Activated naive CD4-positive, alpha-beta T cell treated with anti-CD3 and anti-CD28 coated beads, Interleukin-2, amount 50 U/mL, for 16 hours (primary cell): ENCODE measurements at places on chromosomes 5 and 9.

DNA sequence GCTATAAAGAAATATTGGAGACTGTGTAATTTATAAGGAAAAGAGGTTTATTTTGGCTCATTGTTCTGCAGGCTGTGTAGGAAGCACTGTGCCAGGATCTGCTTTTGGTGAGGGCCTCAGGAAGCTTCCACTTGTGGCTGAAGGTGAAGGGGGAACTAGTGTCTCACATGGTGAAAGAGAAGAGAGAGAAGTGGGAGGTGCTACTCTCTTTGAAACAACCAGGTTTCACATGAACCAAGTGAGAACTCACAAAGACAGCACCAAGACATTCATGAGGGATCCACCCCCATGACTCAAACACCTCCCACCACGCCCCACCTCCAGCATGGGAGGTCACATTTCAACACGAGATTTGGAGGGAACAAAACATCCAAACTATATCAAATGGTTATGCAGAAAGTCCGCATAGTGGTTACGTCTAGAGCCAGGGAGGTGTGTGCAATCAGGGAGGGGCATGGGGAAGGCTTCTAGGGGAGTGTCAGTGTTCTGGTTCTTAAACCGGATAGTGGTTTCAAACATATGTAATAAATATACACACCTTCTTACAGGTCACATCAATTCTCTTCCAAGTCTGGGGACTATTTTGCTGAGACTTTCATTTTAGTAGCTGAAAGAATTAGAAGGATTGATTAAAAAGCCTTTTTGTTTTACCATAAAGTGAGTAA, 113.0 kb downstream of the TRIO start:
- DNase-seq, result no peak

GRCh38 chr5:31194468-31194813, 955 bp downstream of the CDH6 start:
- DNase-seq, result no peak

DNA sequence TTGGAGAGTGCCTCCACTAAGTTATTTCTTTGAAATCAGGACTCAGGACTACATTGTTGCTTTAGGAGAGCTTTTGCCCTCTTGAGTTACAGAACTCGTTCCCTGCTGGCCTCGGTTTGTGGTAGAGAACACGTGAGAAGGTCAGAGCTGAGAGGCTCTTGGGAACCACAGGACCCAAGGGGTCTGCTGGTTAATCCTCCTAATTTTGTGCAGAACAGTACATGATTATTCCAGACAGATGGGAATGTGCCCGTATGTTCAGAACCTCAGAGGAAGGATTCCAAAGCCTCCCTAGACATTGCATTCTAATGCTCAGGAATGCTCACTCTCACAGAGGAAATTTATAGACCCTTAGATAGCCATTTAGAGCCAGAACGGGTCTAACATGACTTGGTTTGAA, 25.2 kb upstream of the BASP1 start:
- no peak for DNase-seq

- no peak for DNase-seq
Measured at GRCh38 chr5:135010502-135011354, 23.3 kb downstream of the PITX1 start.

- DNase-seq, result no peak
Measured at GRCh38 chr5:115873392-115873791, 31.7 kb downstream of the AP3S1 start.

GRCh38 chr9:34802916-34803315, 93.0 kb upstream of the CCL21 start:
- no peak for DNase-seq

GRCh38 chr9:101527066-101527465, 6.6 kb upstream of the RNF20 start:
- DNase-seq, result no peak

DNA sequence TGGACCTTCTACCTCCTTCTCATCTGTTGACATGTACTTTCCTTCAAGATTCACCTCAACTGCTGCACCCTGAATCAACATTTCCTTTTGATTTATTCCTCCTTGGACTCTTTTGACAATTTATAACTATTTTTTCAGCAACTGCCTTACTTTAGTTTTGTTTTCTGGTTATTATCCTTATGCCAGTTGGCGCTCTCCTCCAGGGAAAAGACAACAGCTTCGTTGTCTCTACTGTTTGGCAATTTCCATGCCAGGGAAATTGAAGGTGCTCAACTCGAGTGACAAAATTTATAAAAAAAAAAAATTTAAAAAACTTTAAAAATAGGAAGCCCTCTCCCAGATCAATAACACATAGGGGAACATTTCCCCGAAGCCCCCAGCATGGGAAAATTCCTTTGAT, 549.2 kb upstream of the DMAC1 start:
- no peak for DNase-seq

DNA sequence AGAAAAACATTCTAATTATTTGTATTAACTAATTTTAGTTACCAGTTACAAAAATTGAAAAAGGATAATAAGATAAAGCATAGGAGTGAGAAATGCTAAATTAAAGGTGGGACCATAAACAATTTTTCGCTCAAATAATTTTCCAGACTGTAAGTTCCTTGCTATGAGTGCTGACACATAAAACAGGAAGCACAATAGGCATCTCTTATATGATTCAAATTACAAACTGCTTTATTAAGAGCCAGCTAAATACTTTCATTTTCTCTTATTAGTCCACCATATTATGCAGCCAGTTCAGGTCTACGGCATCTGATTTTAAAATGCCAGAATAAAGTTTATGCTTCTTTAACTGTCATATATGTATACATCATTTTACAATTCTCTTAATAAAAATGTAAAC, 4.4 kb downstream of the RC3H2 start:
- DNase-seq, result no peak

- peak; percentile 82 for DNase-seq
Measured at GRCh38 chr9:126985870-126986498, 71.4 kb downstream of the RALGPS1 start.

- DNase-seq, result no peak
Measured at GRCh38 chr5:42579320-42579719, 156.1 kb downstream of the GHR start.

- DNase-seq, result no peak
Measured at GRCh38 chr5:137075163-137075970, 423.8 kb downstream of the SPOCK1 start.

DNA sequence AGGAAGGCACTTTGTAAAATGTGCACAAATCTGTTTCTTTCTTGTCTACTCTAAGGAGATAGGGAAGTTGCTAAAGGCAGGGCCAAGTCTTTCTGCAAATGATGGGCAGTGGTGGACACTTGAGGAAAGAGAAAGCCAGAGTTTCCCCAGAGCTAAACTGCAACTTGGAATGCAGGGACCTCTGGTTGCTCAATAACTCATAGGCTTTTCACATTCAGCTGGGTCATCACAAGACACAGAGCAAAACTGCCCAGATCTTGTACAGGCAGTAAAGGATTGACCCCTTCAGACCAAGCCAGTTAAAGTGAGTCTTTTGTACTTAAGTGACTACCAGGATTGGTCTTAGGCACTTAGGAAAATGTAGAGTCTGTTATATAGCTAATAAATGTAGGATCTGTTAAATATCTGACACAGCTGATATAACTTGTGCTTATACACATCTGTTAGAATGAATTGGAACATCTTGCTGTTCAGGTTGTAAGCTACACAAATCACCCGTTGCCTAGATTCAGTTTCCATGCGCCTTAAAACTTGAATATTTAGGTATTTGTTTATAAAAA, 13.5 kb upstream of the AGXT2 start:
- DNase-seq, result no peak

GRCh38 chr5:150595466-150596031, 44.9 kb upstream of the SYNPO start:
- DNase-seq, result no peak

GRCh38 chr9:109588415-109588814, 90.3 kb upstream of the PTPN3 start:
- DNase-seq, result no peak

DNA sequence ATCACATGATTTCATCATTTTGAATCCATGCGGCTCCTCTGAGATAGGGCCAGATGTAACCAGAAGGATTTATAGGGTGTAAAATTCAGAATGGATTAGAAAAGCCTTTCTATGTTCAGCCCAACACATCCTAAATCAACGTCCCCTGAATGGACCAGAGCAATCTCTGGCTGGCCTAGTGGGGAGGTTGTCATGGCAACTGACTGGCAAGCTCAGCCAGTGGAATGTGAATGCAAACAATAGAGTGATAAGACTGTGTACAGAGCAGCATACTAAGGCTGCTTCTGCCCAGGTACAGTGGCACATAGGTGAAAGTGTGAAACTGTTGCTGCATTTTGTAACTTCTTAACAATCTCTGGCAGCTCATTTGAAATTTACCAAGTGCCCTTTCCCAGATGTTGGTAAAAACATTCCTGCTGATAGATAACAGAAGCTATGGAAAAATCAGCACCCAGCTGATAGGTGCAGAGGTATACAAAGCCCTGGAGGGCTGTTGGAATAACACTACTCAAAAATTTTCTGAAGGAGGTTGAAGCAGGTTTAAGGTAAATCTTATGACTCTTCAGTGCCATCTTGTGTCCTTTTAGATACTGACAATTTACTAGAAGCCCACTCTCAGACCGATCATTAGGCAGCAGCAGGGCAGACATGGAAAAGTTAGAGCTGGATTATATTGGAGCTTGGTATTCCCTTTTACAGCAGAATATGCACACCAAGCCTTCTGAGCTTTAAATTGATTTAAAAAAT, 267.2 kb downstream of the RAB3C start:
- no peak for DNase-seq

- no peak for DNase-seq
Measured at GRCh38 chr5:77449981-77450380, 42.1 kb downstream of the WDR41 start.

GRCh38 chr5:167229751-167230150, 1061.7 kb upstream of the WWC1 start:
- DNase-seq, result no peak

DNA sequence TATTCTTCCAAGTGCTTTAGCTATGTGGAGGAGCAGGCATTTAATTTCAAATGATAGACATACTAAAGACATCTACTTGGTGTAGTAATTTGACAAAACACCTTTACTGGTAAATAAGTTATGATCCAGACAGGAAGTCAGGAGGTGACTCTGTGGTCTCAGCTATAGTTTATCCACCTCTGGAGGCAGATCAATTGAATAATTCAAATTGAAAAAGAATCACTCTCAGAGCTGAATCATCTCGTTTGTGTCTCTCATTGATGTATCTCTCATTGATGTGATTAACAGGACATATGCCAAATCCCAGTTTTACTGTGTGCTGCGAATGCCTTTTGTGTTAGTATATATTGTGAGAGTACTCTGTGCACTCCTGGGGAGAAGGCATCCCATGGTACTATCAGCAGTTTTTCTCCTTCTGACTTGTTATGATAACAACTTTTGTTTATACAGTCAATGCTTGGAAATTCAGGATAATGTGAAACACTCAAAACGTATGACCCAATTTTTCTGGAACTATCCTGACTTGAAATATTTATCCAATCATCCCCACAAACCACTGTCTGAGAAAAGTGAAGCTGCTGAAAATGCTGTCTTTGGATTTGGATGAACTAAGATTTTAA, 48.5 kb upstream of the DAB2 start:
- no peak for DNase-seq

DNA sequence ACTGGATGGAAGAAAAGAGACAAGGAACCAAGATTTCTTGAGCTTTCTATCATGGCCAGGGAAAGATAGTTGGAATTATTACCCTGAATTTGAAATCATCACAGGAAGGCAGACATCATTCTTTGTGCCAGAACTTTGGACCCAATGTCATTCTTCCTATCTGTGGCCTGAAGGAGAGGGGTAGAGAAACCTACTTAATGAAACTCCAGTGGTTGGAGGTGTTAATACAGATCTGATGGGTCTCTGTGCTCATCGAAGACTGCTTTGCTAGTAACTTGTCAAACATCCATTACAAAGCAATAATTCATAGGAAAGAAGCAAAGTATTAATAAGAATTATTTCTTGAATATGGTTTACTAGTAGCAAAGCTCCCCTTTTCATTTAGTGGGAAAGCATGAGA, 26.9 kb downstream of the PRLR start:
- no peak for DNase-seq

DNA sequence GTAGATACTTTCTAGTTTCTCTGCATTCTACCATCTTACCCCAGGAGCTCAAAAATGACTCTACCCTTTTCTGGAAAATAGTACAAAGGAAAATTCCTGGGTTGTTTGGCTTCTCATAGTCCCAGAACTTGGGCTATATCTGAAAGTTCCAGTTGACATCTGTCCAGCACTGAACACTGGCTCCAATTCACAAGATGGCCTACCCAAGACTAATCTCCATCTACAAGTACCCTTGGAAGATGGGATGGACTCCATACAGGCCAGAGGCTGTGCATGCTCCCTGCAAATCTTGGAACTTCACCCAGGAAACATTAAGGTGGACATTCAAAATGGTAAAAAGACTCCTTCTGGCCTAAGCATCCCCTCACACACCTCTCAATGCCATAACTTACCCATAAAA, 427.1 kb downstream of the DTWD2 start:
- no peak for DNase-seq

DNA sequence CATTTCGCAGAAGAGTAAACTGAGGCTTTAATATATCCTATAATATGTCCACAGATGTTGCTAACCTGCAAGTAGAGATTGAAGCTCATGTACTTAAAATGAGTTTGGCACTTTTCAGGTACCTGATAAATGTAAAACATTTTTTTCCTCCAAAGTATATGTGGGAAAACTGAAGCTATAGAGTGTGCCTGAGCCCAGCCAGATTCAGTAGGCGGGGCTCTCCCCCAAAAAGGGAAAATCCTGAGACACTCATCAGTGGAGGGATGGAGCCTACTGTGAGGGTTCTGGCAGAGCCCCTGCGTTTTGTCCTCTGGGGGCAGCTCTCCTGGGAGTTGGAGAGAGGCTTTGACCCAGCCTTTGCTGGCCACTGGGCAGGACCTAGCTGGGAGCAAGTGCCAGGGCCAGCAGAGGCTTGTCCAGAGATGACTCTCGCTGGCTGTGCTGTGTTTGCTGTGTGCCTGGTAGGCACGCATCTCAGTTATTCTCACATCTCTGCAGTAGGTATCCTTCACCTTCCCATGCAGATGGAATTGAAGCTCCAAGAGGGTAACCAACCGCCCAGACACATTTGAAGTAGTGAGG, 81.1 kb upstream of the SPRY4 start:
- DNase-seq, result no peak

DNA sequence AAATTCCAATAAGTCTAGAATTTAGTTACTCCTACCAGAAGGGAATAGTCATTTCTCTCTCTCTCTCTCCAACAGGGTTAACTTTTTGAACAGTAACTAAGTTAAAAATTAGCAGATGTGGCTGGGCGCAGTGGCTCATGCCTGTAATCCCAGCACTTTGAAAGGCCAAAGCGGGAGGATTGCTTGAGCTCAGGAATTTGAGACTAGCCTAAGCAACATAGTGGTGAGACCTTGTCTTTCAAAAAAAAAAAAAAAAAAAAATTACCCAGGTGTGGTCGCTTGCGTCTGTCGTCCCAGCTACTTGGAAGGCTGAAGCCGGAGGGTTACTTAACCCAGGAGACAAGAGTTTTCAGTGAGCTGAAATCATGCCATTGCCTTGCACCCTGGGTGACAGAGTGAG, 639.7 kb downstream of the PTPRD start:
- no peak for DNase-seq

GRCh38 chr9:70205366-70206020, 53.3 kb upstream of the SMC5 start:
- no peak for DNase-seq
